NCI-H2107 (cell line): ENCODE measurements at places on chromosomes 1 and 21.

DNA sequence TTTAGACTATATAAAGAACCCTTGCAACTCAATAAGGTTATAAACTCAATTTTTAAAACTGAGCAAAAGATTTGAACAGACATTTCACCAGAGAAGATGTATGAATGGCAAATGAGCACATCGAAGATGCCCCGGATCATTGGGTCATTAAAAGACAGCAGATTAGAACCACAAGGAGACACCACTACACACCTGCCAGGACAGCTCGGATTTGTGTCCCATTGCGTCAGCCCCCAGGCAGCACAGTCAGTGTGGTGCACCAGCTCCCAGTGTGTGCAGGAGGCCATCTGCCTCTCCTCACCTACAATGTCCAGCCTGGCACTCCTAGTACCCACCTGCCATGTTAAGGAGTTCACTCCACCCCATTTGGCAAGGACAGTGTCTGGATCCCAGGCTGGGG is 61.1 kb upstream of the LRP8 start:
- DNase-seq: no peak

GRCh38 chr1:159960721-159961381 is 6.8 kb upstream of the SLAMF9 start:
- DNase-seq: no peak

GRCh38 chr1:46643368-46643775 is 24.8 kb downstream of the ATPAF1 start:
- DNase-seq: peak; percentile 45

- no peak for DNase-seq
Measured at GRCh38 chr1:46479744-46480350, 9.8 kb upstream of the DMBX1 start.

- no peak for DNase-seq
Measured at GRCh38 chr1:92759361-92759760, 25.5 kb downstream of the EVI5 start.

- no peak for DNase-seq
Measured at GRCh38 chr1:182752077-182752988, 37.2 kb upstream of the NPL start.

DNA sequence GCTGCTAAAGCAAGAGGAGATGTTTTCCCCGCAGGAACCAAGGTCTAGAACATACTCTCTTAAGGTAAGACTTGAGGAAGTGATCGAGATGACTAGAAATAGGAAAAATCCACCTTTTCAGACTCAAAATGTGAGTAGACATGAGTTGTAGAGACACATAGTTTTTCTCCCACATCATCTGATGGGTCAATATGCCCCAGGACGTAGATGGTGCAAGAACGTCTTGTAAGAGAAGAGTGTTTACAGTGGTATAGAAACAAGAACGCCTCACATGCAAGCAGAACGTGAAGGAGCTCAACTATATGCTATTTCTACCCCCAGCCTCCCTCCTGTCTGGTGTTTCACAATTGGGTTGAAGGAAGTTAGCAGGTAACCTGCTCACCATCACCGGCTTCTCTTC is 144.0 kb upstream of the BACE2 start:
- no peak for DNase-seq

DNA sequence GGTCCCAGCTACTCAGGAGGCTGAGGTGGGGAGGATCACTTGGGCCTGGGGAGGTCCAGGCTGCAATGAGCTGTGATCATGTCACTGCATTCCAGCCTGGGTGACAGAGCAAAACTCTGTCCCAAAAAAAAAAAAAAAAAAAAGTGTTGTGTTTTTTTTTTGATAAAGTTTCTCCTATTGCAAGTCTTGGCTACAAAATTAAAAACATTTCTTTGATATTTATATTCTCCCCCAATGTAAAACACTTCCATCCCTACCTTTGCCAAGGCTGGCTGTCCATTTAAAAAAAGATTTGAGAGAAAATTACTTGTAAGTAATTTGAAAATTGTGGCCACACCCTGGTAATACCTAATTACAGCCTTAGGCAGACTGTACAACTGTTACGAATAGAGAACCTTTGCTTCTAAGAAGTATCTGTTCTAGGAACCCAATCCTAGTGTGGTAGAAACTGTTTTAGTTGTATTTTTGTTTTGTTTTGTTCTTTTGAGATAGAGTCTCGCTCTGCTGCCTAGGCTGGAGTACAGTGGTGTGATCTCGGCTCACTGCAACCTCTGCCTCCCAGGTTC is 11.2 kb downstream of the ZNF436 start:
- DNase-seq: no peak

GRCh38 chr1:159932296-159933285 is 7.3 kb upstream of the TAGLN2 start:
- DNase-seq: no peak

- no peak for DNase-seq
Measured at GRCh38 chr1:84686223-84686622, 4.0 kb downstream of the SSX2IP start.

DNA sequence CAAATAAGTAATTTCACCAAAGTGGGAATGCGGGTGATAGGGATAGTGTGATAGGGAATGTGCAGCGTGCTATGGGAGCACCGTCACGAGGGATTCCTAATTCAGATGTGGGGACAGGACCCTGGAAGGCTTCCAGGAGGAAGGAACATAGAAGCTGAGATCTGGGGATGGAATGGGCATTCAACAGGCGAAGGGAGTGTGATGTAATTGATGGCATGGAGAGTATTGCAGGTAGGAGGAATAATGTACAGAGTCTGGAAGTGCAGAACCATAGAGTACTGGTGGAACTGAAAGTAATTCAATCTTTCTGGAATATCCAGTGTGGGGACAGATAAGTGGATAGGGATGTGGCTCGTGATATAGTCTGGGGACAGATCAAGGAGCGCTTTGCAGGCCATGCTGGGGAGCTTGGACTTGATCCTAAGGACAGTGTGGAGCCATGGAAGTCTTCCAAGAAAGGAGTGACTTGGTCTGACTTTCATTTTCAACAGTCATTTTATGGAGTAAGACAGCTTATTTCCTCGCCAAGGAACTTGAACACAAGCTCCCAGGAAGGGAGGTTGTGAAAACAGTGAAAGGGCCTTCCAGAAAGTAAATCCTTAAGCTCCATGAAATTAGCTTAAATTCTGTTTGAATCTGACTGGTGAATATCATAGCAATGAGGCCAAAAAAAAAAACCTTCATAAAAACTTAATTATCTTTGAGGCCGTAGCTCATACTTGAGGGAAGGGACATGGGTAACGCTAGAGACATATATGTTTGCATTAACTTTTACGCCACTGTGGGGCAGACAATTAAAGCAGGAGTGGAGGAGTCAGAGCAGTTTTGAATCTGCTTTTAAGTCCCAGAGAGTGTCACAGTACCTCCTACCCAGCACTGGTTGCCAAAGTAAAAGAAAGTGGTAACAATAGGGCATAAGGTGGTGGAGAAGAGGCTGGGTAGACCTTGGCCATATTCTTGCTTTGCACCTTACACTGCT is 55.8 kb downstream of the ROR1 start:
- DNase-seq: no peak

DNA sequence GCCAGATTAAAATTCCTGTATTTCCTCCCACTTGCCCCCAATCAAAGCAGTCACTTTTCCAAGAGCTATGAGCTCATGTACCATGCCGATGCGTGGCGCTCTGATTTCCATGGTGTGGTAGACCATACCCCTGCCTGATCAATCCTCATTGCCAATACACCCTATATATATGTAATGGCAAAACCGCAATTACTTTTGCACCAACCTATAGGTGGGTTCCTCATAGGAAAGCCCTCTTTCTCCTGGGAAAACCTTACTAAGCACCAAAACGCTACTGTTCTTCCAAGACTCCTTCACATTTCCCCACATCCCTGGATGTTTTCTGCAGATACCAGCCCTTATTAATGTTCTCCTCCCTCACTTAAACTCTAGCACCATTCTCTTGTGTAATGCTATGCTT is 11.0 kb downstream of the KCNJ6 start:
- DNase-seq: no peak

DNA sequence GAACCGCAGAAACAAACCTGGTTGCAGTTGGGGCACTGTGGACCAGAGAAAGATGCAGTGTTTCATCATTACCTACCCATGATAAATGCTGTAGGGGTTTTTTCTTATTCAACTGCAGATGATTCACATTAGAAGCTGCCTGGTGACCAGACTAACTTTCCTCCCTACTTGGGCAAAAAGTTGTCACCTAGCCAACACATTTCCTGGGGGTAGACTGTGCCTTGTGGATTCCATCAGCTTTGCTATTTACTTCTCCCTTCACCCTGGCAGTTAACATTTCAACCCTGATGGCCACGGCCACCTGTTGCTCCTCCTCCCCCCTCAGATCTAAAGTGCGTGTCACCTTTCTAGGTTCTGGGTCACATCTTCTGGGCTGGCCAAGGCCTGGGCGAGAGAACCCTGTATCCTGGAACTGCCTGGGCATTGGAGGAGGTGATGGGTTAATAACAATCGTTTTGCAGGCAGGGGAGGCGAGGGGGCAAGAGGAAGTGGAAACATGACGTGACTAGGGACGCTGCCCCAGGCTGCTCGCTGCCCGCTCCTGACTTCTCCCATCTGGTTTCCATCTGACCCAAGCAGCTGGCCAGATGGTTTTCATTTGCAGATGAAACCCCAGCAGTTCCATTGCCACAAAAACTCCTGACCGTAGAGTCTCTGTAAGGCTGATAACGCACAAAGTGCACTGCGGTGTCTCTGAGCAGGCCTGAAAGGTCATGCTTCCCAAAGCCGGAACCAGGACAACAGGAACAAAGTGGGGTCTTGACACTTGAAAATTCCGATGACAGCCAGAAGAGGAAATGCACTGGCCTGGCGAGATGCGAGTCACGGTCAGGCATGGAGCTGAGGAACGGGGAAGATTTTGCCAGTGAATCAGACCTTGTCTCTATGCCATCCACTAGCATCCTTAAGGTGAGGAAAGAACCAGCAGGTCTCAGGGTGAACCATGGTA is 36.6 kb downstream of the CAPZB start:
- DNase-seq: no peak

GRCh38 chr1:77511440-77511840 is 171.0 kb downstream of the ZZZ3 start:
- no peak for DNase-seq
